ENCODE measurements at places on chromosomes 1 and 21.

- DNase-seq = no peak
Observed at GRCh38 chr1:42259059-42259738, 75.8 kb downstream of the FOXJ3 start.

- no peak for DNase-seq
Observed at GRCh38 chr21:28333578-28334075, 659.0 kb downstream of the LTN1 start.

- no peak for DNase-seq
Observed at GRCh38 chr21:43986544-43987451, 25.3 kb upstream of the TRAPPC10 start.

- no peak for DNase-seq
Observed at GRCh38 chr1:236370420-236370819, 23.7 kb upstream of the EDARADD start.

DNA sequence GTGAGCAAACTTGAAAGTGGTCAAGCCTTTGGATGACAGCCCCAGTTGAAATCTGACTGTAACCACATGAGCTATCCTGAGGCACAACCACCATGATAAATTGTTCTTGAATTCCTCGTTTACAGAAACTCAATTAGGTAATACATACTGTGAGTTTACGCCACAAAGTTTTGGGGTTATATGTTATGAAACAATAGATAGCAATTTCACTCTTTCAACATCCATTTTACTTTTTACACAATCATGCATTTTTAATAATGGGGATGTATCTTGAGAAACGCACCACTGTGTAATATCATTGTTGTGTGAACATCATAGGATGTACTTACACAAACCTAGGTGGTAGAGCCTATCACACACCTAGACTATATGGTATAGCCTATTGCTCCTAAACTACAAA, 35.4 kb downstream of the OR2C3 start:
- no peak for DNase-seq

GRCh38 chr1:212186427-212187207, 98.6 kb upstream of the PPP2R5A start:
- DNase-seq = no peak

DNA sequence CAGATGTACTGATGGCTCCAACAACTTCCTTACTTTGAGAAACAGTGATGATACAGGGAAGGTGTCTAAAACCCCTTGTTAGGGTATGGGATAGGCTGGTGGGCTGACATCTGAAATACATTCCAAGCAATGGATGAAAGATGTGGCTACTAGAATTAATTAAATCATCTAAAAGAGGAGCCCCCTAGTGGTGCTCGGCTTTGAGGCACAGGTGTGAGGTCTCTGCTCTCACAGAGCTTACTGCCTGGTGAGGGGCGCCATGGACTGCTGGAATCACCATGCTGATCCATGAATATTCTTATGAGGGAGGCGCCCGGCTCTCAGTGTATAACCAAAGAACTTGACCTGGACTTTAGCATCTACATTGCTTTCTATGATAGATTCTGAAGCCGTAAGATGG, 48.5 kb downstream of the GNG4 start:
- DNase-seq = peak; percentile 20

DNA sequence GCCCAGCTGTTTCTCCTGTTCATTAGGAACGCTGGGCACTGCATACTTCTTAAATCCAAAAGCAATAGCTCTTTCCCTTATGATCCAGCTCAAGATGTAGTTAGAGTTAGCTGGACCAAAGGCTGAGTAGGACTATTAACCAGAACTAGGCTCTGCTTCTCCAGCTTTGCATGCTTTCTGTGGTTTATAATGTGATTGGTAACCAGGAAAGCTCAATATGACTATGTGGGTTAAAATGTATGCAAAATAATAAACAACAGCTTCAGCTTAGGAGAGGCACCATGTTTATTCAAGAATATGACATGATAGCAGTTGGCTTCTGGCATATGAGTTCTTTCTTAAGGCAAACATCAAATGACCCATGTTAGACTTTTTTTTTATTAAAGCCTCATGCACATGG, 73.8 kb downstream of the LYPLAL1 start:
- DNase-seq = no peak

- DNase-seq = no peak
Observed at GRCh38 chr1:6508816-6509189, 17.3 kb upstream of the PLEKHG5 start.

GRCh38 chr1:154334079-154335024, 9.0 kb downstream of the ATP8B2 start:
- DNase-seq = no peak

GRCh38 chr21:43816611-43817071, 27.3 kb downstream of the RRP1 start:
- DNase-seq = no peak

- DNase-seq = no peak
Observed at GRCh38 chr1:57546549-57547330, 122.9 kb upstream of the DAB1 start.

DNA sequence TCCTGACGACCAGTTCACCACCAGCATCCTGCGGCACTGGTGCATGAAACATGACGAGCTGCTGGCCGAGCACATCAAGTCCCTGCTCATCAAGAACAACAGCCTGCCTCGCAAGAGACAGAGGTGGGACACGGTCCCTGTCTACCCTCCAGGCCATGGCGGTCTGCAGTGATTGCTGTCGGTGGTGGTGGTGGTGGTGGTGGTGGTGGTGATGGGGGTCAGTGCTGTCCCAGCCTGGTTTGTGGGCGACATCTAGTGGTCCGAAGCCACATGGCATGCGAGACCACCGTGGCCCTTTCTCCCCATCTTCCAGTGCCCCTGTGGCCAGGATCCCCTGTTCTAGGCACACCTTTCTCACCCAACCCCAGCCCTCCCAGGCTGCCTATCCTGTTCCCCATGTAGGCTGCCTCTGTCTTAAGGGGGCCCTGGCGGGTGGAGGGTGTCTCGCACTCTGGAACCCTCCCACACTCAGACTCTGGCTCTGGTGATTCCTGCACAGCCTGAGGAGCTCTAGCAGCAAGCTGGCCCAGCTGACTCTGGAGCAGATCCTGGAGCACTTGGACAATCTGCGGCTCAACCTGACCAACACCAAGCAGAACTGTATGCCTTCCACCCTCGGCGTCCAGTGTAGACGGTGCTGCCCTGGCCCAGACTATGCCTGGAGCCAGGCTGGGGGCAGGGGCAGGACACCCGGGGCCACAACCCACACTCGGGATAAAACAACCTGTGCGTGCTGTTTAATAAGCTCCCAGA, 3.2 kb upstream of the SLC27A3 start:
- DNase-seq = peak; percentile 77

DNA sequence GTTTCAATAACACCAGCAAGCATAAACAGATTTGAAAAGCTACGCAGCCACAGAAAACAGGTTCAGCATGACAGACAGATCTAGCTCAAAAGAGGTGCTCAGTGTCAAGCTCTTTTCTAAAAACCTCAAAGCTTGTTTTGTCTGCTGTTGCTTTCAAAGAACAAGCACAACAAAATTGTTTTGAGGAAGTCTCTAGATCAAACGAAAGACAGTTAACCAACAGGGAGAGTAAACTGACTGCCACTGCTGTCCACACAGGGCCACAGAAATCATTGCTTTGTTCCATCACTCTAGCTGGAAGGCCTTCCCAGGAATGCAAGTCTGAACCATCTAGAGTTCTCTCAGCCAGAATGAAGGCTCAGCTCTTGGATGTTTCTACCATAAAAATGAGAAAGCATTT, 12.8 kb downstream of the APP start:
- DNase-seq = no peak

DNA sequence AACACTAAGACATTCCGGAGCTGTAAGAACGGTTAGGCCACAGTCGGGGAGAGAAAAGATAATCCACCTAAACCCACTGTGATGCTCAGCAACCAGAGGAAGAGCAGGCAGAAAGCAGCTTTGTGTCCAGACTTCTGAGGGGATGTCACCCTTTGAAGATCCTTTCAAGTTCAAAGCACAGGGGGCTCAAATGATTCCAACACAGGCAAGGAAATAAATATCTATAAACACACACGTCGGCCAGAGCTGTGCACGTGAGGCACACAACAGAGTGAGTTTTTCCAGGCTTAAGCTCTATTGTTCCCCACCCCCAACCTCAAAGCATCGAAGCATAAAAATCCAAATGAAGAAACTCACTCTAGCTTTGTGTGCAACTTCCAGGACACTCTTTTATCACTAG, 479.0 kb downstream of the DISC1 start:
- no peak for DNase-seq

DNA sequence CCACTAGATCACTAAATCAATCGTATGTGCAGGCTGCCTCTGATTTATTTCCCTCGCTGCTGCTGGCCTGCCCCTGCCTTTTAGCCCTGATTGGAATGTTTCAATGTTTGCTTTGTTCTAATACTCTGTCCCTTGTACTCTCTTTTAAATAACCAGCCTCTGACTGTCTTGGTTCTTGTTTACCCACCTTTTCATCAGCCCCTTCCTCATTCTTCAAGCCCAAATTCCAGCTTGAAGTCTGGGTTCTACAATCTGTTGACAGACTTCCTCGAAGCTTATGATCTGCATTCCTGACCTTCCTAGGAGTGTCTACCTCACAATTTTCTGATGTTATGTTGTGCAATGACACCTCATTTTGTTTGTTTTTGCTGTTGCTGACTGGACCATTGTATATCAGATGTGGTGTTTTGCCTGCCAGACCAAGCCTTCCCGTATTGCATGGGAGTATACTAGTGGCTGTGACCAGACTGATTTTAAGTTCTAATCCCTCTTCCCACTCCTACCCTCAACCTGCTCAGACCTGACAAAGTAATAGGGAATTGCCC, 46.6 kb upstream of the APOBEC4 start:
- DNase-seq = no peak

DNA sequence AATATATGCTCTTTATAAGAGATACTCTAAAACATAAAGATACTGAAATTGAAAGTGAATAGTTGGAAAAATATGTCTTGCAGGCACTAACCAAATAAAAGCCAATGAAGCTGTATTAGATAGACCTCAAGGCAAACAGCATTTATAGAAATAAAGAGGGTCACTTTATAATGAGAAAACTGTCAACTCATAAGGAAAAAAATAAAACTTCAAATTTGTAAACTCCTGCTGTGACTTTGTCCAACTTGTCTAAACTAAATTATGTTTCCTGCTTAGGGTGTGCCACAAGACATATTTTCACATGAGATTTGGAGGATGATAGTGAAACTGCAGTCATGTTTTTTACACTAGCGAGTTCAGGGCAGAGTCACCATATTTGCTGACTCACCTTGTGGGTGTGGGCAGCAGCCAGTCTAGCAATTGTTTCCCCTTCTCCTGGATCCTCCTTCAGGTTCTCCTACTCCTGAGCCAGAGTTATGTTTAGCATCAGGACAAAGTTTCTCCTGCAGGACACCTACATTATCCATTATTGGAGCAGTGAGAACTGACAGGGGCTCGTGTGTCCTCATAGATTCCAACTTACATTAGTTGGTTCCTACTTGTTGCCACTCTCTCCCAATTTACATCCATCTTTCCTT, 43.8 kb downstream of the CD53 start:
- no peak for DNase-seq

DNA sequence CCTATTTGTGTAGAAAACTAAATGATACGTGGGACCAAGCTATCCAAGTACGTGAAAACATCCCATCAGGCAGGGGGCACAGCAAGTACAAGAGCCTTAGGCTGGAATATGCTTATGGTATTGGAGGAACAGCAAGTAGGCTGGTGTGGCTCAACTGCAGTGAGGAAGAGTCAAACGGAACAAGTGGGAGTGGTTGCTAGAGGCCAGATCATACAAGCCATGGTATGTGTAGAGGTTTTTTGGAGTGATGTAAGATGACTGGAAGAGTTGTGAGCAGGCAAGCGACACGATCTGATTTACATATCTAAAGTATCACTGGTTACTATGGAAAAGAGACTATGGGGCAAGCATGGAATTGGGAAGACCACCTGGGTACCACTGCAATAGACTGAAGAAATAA, 27.8 kb downstream of the ELK4 start:
- no peak for DNase-seq

GRCh38 chr21:32372755-32373154, 20.1 kb downstream of the URB1 start:
- no peak for DNase-seq

DNA sequence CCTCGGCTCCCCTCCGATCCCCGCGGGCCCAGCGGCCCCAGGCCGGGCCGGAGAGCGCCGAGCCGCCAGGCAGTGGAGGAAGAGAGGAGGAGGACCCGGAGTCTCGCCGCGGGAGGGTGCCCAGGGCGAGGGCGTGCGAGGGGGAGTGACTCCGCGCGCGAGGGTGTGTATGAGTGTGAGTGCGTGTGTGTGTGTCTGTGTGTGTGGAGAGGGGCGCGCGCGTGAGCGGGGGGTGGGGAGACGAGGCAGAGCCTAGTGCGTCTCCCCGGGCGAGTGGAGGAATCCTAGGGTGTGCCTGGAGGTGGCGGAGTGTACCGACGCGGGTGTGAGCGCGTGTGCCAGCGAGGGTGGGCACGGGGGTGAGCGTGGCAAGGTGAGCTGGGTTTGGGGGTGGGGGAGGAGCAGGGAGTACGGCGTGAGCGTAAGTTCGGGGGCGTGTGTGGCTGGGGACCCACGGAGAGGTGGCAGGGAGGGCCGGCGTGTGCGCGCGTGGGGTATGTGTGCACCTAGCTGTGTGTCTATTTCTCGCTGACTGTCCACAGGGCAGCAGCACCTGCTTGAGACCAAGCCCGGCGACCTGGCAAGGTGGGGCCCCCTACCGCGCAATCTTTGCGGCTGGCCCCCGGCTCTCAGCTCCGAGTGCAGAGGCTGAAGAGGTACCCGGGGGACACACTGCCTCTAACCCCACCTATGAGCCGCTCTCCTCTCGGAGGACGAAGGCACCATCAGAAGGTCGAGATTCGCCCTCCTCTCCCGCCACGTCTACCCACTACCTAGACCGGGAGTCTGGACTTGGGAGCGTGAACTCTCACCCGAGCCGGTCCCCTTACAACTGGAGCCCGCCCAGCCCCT, 784 bp upstream of the KCND3 start:
- peak; percentile 24 for DNase-seq

- DNase-seq = no peak
Observed at GRCh38 chr21:27202301-27202700, 235.4 kb upstream of the ADAMTS5 start.

DNA sequence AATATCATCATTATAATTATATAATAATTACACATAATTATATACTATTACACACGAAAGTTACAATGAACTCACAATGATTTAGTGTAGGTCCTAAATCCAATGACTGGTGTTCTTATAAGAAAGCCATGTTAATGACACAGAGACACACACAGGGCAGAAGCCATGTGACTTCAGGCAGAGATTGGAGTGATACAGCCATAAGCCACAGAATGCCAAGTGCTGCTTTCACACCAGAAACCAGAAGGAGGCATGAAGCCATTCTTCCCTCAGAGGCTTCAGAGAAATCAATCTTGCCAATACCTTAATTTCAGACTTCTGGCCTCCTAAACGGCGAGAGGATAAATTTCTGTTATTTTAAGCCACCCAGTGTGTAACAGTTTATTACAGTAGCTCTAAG, 147.4 kb upstream of the KRTAP19-8 start:
- no peak for DNase-seq

GRCh38 chr1:94973309-94973922, 46.5 kb upstream of the CNN3 start:
- no peak for DNase-seq

GRCh38 chr1:182601913-182602312, 2.3 kb downstream of the RGS16 start:
- DNase-seq = no peak

GRCh38 chr21:33113131-33113530, 43.2 kb downstream of the OLIG1 start:
- DNase-seq = no peak
